ENCODE measurements at places on chromosomes 13 and 19.

GRCh38 chr13:111654531-111654930 lies 334.1 kb downstream of the TEX29 start:
- no peak for DNase-seq

DNA sequence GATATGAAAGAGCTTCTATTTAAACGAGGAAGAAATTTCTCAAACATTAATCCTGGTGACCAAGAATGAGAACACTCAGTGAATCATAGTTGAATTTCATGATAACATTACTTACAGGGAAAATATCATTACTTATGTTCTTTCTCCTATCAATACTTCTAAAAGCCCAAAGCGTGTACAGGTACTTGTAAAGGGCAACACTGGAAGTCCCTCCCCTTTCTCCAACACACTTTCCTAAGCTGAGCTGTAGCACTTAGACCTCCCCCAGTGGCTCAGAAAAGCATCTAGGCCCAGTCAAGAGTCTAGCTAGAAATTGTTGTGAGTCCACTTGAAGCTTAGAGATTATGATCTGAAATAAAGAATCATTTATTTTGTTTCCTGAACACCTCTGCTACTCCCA lies 150.7 kb downstream of the ABCC4 start:
- DNase-seq: no peak

DNA sequence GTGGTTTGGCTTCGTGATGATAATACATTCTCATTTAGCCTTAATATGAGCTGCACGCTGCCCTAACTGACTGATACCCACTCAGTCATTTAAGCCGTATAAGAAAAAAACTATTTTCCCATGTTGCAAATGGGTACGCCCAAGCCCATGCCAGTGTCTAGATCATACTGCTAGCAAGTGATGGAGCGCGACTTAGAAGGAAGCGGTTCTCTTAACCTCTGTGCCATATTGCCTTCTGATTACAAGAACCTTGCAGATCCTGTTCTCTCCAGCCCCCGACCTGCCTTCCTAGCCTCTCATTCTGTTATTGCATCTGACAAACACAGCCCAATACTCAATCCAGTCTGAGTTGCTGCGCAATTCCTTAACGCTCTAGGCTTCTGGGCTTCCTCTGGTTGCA lies 603 bp downstream of the GPALPP1 start:
- no peak for DNase-seq

DNA sequence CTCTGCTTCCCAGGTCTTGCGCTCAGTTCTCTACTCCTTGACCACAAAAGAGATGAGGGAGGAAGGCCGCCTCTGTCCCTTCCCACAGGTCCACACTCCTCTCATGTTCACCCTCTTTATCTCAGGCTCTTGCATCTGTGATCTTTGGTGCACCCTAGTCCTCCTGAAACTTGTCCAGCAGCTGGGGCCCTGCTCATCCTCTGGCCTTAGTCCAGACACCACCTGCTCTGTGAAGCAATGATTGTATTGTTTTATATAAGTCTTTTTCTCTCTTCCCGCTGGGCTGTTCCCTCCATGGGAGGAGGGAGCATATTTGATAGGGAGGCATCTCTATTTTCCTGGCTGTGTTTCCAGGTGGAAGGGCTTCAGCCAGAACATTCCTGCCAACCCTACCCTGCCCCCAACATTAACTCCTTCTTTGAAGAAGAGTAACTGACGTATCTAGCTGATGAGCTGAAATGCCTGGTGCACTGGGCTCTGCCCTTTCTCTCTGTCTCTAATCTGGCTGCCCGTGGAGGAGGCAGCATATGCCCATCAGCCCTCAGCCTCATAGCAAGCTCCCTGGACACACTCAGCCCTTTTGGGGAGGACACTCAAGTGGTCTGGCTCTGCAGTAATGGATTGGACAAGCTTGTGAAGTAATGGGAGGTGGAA lies 38.2 kb upstream of the SIAH3 start:
- no peak for DNase-seq

- DNase-seq: peak; percentile 45
Observed at GRCh38 chr13:20182231-20182846, 10.4 kb downstream of the GJB2 start.

GRCh38 chr19:39126312-39127187 lies 964 bp downstream of the PAK4 start:
- DNase-seq: no peak

- DNase-seq: no peak
Observed at GRCh38 chr13:74306496-74306895, 172.3 kb upstream of the KLF12 start.

DNA sequence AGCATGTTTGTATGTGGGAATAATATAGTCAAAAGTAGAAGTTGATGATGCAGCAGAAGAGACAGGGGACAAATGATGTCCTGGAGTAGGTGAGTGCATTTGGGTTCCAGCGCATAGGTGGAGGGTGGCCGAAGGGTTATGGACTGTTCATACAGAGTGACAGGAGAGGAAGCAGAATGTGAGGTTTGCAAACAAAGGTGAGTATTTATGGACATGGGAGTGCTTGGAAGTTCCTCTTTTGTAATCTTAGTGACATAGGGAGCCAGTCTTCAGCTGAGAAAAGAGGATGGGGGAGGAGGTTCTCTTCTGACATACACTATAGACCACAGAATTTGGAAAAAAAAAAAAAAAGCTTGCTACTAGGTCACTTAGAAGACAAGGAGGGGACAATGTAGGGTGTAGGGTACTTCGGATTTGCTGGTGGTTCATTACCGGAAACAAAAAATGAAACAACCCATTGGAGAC lies 331.6 kb downstream of the DLEU7 start:
- DNase-seq: no peak

DNA sequence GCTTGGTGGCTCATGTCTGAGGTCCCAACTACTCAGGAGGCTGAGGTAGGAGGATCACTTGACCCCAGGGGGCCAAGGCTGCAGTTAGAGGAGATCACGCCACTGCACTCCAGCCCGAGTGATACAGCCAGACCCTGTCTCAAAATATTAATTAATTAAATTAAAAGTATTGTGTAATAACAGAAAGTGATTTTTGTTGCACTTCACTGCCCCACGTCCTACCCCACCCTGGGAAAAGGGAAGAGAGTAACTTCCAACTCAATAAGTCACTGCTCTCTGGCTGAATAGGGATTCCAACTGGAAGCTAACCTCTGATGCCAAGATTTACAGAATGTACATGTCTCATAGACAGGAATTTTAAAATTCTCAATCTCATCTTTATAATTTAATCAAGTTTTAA lies 47.2 kb downstream of the ZNF611 start:
- no peak for DNase-seq

GRCh38 chr19:29216021-29216420 lies 3.1 kb upstream of the UQCRFS1 start:
- no peak for DNase-seq

- no peak for DNase-seq
Observed at GRCh38 chr13:42497798-42498197, 76.2 kb upstream of the TNFSF11 start.

DNA sequence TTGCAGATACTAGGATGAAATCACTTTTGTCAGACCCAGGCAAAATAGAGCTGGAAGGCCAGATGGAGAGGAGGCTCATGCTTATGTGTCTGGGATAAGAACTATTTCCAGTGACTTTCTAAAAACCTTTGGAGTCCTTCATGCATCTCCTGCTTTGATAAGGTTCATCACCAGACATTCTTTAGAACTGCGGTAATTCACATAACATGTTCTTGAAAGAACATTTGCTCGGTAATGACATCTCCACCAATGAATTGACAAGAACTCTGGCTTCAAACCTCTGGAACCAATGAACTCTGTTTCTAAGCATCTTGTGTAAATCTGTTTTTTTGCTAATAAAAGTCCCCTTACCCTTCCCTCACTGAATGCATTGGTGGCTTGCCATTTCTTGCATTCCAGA lies 112.0 kb upstream of the KL start:
- DNase-seq: no peak

DNA sequence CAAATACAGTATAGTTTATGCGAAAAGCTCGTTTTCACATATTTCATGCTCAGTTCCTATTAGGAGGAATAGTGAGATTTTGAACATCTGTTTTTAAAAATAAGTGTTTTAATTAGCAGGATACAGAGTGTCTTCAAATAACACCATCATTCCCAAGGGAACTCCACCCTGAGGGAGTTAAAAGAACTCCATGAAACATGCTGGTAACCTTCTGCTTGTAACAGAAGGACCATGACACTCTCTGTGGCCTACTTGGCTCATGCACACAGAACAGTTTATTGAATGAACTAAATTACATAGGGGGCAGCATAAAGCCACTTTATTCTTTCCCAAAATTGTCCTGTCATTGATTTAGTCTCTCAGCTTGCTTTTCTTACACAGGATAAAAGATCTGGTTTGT lies 809.5 kb upstream of the SLITRK6 start:
- no peak for DNase-seq

- DNase-seq: no peak
Observed at GRCh38 chr19:2223959-2224358, 12.2 kb downstream of the PLEKHJ1 start.

DNA sequence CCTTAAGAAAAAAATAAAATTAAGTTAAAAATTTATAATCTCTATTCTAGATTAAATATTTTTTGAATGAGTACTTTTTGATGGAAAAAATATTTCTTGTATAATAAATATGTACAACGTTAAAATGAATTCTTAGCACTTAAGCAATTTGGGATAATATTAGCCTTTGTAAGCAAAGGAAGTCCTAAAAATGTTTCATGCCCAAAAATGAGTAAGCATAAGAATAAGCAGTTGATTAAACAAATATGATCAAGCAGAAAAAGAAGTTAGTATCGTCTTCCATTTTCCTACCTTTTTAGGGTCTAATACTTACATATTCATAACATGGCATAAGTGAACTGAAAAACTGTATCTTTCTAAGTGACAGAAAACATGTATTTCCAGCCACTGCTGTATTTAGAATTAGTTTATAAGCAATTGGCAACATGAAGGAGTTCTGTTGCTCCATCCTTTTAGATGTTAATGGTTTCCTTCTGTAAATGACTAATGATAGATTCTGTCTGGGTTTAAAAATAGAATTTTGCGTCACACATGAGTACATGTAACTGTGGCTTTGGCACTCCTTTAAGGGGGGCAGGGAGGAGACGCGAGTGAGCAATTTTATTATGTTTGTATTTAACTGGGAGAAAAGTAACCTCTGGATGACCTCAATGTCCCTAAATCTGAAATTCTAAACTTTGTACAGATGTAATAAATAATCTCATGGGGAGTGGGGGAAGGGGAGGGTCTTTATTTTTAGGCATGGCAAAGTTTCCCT lies 237.4 kb downstream of the RGCC start:
- no peak for DNase-seq

- DNase-seq: no peak
Observed at GRCh38 chr13:27203186-27203585, 31.6 kb upstream of the USP12 start.

GRCh38 chr19:30029721-30030510 lies 87.9 kb downstream of the URI1 start:
- no peak for DNase-seq

- no peak for DNase-seq
Observed at GRCh38 chr19:35332817-35333216, 3.8 kb downstream of the CD22 start.

DNA sequence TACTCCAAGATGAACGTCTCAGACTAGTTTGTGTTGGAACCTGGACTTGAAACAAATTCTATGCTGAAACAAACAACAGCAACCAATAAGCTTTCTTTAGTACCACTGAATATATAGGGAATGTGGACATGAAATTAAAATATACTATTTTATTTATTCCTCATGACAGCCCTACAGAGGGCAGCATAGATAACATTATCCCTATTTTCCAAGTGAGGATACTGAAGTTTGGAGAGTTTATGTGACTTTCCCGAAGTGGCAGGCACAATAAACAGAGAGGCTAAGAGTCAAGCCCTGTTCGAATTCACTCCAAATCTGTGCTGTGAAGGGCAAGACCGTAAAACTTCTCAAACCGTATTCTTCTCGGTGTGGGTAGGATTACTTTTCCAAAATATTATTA lies 509.9 kb upstream of the GPC6 start:
- DNase-seq: no peak

DNA sequence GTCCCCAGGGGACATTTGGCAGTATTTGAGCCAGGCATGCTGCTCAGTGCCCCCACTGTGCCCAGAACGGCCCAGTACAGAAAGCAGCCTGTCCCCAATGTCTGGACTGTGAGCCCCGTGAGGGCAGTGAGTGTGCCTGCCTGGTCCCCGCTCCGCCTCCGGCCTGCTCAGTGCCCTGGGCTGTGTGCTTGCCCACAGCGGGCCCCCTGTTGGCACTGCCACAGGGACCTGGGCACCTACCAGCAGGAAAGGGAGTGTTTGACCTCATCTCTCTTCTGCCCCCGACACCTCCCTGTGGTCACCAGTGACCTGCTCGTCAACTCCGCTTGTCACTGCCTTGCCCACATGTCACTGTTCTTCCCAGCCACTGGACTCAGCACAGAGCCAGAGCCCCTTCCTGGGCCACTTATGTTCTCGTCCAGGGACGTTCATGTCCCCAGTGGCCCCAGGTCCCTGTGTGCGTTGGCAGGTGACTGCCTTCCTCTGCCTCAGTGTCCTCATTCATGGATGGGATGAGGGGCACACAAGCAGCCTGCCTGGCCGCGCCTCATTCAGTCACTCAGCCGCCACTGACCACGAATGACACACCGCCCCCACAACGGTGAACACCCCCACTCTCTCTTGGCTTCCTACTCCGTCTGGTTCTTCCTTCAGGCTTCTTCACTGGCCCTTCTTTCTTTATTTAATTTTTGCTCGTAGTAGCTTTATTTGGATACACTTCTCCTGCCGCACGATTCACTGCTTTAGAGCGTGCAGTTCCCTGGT lies 2.8 kb downstream of the FZR1 start:
- DNase-seq: no peak

DNA sequence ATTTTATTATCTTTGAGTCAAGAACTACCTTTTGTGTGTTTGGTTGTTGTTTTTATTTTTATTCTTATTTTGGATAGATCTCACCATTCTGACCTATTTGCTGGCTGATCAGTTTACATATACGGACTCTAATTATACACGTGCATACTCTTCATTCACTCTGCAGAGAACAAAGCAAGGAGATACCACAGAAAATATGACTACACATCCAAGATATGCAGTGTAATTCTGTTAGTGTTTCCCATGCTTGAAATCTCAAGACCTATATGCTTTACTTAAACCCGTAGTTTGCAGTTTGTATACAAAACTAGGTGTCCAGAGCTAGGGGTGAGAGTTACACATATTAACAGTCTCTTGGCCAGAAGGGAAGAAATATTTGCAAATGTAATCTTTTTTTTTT lies 205.5 kb downstream of the DCLK1 start:
- no peak for DNase-seq

- no peak for DNase-seq
Observed at GRCh38 chr19:11063434-11063833, 25.8 kb upstream of the LDLR start.

- DNase-seq: no peak
Observed at GRCh38 chr19:18697680-18698079, 14.2 kb downstream of the CRTC1 start.
